EH (cell line): ENCODE measurements at places on chromosomes 11 and 22.

DNA sequence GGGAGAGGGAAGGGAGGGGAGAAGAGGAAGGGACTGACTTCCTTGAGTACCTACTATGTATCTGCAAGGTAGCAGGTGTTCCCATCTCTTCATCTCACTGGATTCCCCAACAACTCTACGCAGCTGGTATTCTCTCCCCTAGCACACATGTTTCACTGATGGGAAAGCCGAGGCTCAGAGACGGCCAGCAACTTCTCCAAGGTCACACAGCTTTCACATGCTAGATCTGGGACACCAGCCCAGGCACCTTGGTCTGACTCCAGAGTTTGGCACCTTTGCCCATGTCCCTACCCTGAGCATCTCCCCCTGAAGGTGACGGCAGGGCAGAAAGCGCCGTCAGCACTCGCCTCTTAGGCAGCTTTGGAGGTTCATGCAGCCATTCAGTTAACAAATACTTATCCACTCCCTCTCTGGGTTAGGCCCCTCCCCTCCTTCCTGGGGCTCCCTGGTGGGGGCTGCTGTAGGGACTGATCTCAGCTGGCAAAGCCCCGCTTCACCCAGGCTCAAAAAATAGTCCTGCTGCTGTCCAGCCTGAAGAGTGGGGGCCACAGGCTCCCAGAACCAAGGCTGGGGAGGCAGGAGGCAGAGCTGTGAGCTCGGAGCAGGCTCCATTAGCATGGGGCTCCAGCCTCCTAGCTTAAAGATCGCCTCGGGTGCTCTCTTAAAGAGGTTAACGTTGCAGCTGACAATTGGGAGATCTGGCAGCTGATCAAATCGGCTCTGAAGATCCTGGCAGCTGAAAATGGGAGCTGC, 79.4 kb downstream of the IGLL1 start:
- no peak for DNase-seq

DNA sequence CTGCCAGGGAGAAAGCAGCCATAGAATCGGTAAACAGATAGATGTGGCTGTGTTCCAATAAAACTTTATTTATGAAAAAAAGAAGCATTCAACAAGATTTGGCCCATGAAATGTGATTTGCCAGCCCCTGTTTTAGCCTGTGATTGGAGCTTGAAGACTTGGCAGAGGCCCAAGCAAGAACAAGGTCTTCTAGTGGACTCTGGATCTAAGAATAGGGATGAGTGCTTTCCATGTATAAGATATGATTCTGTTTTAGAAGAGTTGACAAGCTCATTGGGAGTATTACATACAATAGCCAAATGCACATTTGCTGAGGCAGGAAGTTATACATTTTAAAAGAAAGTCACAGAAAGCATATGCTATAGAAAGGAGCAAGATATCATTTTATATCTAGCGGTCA, 175.6 kb upstream of the LUZP2 start:
- DNase-seq = no peak

GRCh38 chr11:134388590-134388989, 23.5 kb downstream of the B3GAT1 start:
- no peak for DNase-seq

GRCh38 chr11:88414385-88414861, 76.9 kb upstream of the CTSC start:
- peak; percentile 70 for DNase-seq

GRCh38 chr22:43418079-43418825, 6.4 kb downstream of the MPPED1 start:
- DNase-seq = no peak

DNA sequence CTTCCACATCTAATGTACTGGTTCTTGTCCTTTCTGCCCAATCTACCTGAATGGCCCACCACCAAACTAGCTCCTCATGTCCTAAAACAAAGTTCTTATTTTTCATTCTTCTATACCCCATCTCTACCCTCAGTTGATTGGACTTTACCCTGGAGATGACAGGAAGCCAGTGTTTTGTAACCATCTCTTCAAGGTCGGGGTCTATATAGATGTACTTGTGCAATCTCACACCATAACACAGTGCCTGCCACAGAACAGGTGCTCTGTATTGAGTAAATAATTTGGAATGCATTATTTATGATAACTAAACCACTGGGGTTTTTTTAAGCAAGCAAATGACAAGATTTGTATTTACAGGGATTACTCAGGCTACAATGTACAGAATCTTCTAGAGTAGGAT, 76.7 kb upstream of the FAM181B start:
- DNase-seq = no peak

GRCh38 chr11:84019571-84020194, 733.5 kb upstream of the CCDC90B start:
- DNase-seq = peak; percentile 45

DNA sequence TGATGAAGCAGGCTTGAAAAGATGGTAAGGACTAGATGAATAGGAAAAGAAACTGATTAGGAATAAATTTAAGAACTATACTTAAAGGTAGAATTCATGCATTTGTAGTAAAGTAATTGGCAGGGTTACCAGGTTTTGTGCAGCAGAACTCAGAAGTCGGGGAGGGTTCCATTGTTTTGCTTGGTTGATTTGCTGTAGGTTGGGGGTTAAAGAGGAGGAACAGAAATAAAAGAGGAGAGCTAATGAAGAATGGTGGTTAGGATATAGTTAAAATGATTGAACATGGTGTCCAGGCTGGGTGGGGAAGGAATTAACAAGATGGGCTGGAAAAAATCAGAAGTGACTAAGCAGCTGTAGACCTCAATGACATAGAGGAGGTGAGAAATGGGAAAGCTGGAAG, 5.5 kb upstream of the SPON1 start:
- DNase-seq = no peak

GRCh38 chr11:65884716-65885092, 3.6 kb downstream of the FIBP start:
- peak; percentile 75 for DNase-seq

DNA sequence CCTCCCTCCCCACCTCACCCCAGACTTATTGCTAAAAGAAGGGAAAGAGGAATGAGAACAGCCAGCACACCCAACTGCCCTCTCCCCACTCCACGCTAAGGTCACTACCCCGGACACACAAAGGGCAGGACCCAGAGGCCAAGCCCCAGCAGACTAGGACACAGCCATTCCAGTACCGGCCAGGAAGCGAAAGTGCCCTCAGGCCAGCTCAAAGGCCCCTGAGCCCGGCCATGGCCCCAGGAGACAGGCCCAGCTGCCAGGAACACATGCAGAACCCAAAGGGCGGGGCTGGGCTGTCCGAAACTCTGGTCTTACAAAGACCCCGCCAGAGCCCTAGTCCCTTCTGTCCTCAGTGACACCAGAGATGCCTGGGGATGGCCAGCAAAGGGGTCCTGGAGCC, 5.5 kb downstream of the RCOR2 start:
- DNase-seq = no peak

GRCh38 chr11:126518071-126518971, 162.8 kb downstream of the ST3GAL4 start:
- no peak for DNase-seq

GRCh38 chr11:35321111-35321510, 98.2 kb downstream of the SLC1A2 start:
- DNase-seq = no peak

DNA sequence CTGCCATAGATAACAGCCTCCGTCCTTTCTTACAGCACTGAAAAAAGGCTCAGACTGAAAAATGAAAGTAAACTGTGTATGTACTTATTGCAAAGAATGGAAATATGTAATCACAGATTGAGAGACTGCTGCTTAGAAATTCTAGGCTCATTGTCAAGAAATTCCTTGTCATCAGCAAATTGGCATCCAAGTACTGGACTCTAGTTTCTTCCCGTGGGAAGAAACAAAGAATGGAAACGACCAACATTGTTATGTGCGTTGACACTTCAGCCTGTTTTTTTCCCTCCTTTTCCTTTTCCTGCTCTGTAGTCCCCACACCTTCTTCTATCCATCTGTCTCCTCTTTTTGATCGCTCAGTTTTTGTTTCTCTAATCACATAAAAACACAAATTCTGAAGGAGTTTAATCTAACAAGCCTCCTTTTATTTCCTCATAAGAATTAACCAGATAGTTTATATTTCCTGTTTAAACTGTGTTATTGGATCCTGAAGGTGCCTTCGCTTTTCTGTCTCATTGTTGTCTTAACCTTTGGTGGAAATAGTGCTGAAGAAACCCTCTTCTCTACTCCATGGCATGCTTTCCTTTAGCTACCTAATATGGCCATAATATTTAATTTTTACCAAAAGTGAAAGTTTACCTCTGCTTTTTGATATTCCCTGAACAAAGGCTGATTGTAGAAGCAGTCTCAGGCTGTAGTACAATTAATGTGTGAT, 20.0 kb upstream of the CASP12 start:
- DNase-seq = peak; percentile 88

DNA sequence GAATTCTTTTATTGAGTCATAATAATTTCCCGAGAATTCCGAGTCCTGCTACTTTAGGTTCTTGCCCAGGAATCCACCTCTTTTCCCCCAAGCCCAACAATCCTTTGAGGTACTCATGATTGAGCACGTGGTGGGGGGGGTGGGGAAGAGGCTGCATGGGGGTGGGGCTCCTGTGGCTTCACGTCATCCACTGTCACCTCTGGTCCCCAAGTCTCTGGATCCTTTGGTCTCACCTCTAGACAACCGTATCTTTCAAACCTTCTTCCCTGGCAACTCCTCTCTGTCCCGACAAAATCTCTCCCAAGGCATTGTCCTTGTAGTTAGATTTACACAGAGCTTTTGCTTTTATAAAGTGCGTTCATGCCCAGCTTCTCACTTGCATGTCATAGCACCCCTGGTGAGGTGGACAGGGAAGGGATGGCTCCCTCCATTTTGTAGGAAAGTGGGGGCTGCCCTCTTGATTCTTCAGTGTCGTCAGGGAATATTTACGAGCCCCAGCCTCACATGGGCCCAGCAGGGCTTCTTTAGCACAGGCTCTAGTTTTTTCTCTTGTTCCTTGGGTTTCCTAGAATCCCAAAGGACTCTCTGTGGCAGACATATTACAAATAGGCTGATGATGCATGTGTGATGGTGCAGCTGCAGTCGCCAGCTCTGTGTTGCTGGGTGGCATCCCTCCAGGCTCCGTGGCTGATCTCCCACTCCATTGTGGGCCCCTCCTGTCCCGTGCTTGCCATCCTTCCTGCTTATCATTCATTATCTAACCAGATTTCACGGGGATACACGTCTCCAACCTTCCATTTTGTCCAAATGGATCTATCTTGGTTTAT, 8.4 kb downstream of the UCP3 start:
- DNase-seq = no peak

GRCh38 chr11:126112547-126112946, 49.9 kb upstream of the CDON start:
- peak; percentile 39 for DNase-seq

- DNase-seq = no peak
Observed at GRCh38 chr11:72783144-72783905, 10.5 kb downstream of the STARD10 start.

DNA sequence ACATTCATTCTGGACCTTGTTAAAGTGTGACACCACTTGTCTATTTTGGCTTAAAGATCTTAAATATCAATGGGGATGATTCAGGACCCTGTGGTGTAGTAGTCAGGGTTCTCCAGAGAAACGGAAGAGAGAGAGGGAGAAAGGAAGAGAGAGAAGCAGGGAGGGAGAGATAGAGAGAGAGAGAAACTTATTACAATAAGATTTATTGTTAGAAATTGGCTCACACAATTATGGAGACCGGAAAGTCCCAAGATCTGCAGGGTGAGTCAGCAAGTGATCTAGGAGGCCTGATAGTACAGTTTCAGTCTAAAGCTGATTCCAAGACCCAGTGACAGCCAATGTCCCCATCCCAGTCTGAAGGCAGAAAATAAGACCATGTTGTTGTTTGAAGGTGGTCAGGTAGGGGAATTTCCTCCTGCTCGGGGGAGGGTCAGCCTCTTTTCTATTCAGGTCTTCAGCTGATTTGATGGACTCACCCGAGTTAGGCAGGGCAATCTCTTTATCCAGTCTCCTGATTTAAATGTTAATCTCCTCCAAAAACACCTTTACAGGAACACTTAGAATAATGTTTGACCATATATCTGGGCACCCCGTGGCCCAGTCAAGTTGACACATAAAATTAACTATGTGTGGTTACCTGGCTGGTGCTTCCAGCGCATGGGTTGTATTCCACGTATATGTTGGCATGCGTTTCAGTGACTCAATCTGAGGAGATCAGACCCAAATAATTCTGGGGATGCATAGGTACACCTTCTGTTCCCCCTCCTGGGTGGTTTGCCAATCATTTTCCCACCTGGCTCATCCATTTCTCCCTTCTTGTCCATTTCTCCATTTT, 1350.5 kb downstream of the TBC1D22A start:
- DNase-seq = no peak

DNA sequence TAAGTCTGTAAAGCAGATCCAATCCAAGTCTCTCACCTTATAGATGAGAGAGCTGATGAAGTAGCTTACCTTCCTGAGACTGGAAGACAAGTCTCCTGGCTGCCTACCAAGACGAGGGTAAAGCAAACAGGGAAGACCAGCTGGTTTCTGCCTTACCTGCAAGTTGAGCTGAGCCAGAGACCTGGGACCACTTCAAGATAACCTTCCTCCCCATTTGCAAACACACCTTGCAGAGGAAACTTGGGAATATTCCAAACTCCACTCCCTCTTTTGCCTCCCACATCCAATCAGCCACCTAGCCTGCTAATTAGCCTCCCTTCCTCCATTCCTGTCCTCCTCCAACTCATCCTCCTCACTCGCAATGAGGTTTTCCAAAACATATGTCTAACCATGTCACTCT, 23.4 kb upstream of the ROBO3 start:
- DNase-seq = no peak

DNA sequence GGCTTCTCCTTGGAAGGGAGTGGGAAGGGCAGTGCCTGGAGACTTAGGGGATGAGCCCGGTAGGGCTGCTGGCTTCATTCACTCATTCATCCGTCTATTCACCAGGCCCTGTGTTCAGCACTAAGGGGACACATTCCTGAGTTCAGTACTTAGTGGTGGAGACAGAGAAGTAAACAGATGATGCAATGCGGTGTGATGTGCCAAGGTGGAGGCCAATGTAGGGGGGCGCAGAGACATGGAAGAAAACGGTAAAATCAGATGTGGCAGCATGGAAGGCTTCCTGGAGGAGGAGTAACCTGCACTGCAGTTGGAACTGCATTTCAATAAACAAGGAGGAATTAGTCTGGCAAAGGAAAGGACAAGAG, 21.3 kb downstream of the GRIK4 start:
- no peak for DNase-seq

- no peak for DNase-seq
Observed at GRCh38 chr22:28771195-28771791, 1.2 kb upstream of the CCDC117 start.

DNA sequence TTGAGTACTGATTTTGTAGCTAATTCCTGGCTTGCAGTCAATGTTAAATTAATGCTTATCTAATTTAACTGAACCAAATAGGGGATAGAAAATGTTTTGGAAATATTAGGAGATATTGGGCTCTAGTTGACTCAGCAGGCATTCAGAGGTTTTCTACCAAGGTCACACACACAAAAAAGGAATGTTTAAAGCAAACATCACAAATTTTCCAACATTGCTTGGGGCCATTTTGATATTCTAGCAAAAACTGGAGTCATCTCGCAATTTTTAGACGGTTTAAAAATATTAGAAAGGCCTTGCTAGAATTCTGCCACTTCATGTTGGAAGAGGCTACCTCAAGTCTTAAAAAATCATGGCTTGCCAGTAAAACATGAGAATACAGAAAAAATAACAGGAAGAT, 2082.1 kb upstream of the RAG2 start:
- no peak for DNase-seq
